ENCODE measurements at places on chromosomes 5 and 9.

DNA sequence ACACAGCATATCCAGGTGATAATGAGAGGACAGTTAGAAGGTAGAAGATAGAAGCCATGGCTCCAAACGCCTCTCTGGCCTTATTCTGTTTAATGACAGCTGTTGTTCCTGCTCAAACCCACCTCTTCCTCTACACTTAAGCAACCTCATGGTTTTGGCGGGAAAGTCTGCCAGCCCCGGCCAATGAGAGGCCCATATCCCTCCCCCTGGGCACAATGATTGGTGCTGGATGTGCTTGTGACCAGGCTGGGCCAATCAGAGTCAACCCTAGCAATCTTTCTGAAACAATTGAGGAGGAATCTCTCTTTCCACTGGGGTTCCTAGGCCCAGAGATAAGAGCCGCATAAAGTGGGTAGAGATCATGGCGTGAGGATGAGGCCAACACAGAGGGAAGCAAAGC, 4.8 kb upstream of the GFI1B start:
- no peak for DNase-seq

GRCh38 chr5:115455301-115455707, 89.3 kb downstream of the FEM1C start:
- DNase-seq: no peak

GRCh38 chr9:98993570-98993945, 49.9 kb downstream of the COL15A1 start:
- DNase-seq: no peak

GRCh38 chr5:53019320-53019719, 30.2 kb downstream of the ITGA2 start:
- no peak for DNase-seq

DNA sequence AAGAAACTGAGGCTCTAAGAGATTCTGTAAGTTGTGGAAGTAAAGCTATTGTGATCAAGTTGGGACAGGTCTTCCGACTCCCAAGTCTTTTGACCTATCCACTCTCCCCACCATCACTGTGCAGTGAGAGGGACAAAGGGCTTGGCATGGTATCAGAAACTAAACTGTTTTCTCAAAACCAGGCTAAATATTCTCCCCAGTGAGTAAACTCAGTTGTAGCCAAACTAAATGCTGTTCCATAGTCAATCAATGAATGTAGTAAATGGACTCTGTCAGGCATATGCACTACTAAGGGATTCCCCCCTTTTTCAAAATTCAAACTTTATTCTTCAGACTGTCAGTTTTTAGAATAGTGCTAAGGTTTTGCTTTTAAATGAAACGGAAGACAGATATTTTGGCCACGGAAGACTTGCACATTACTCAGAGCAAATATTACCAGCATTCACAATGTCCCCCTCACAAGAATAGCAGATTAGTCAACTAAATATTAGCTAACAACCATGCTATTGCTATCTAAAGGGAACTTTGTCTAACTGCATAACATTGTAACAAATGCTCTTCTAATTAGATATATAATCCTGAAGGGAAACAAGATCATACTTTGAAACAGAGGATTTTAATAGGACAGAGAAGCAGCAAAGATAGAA, 7.1 kb downstream of the PRKAA1 start:
- DNase-seq: no peak

Measured in keratinocyte (primary cell).